ENCODE measurements at places on chromosomes 3 and 15.

DNA sequence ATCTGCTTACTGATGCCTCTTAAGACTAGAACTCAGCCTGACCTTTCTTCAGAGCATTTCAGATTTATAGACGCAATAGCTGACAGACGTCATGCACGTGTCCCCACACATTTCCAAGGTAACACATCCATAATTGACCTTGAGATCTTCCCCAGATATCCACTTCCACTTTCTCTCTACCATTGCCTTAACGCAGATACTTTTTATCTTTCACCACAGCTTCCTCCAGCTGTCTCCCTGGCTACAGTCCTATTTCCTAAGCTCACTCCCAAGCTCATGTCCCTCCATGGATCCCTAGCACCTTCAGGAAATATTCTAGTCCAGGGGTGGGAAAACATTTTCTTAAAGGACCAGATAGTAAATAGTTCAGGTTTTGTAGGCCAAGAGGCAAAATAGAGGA, 173.0 kb upstream of the MITF start:
- no peak for DNase-seq

GRCh38 chr15:59438625-59439290, 772 bp downstream of the FAM81A start:
- no peak for DNase-seq

DNA sequence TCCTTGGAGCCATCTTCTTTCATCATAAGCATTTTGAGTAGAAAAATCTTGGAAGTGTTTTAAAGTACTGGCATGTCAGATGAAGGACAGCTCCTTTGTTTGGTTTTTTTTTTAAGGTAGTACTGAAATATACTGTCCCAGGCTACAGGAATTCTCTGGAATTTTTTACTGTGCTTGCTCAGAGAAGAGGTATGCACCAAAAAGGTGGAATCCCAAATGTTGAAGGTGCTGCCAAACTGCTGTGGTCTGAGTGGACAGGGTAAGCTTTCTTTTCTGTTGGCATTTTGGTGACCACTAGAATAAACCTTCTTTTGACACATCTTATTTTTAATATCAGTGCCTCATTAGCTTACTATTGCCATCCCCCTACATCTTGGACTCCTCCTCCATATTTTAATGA, 7.2 kb downstream of the GNL3 start:
- no peak for DNase-seq

GRCh38 chr15:95679847-95680582, 650.5 kb upstream of the NR2F2 start:
- no peak for DNase-seq

- DNase-seq: no peak
These were observed 35.7 kb upstream of the TMOD3 start for GRCh38 chr15:51793521-51794305.

DNA sequence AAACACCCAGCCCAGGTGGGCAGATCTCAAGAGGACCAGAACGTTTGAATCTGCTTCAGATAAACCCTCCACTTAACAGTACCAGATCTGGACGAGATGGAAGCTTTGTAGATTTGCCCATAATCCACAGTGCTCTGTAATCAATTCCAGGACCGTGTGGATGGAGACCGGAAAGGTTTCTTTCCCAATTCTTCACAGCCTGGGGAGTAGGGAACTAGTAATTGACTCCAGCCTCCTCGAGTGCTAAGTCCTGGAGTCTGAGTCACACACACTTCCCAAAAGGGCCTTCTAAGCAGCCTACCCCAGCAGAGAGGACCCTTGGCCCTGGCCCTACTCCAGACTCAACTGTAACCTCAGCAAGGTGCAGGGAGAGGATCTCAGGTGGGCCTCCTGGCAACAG, 56.2 kb upstream of the TSEN2 start:
- no peak for DNase-seq

GRCh38 chr15:34664418-34664817, 81.0 kb upstream of the GOLGA8B start:
- DNase-seq: no peak

GRCh38 chr3:157409516-157409915, 27.1 kb upstream of the PTX3 start:
- DNase-seq: no peak

DNA sequence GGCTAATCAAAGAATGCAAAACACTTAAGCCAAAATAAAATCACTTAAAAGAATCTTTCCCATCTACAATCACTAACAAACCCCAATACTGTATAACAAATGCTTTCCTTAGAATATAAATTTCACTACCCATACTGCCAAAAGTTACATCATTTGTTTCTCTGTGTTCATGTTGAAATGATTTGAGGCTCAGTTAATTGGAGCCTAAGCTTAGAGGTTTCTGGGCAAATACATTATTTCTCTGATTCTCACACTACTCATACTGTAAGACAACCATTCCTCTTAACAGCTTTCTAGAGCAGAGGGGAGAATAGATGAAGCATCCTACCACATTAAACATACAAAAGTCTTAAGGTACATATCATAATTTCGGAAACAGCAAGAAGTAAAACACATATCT, 2.1 kb downstream of the RIOX2 start:
- DNase-seq: no peak

- peak; percentile 22 for DNase-seq
These were observed 152.4 kb downstream of the AGBL1 start for GRCh38 chr15:86231864-86232721.

- no peak for DNase-seq
These were observed 22.7 kb downstream of the DHX30 start for GRCh38 chr3:47825590-47825989.

GRCh38 chr3:75089841-75090240, 475.4 kb upstream of the CNTN3 start:
- no peak for DNase-seq

DNA sequence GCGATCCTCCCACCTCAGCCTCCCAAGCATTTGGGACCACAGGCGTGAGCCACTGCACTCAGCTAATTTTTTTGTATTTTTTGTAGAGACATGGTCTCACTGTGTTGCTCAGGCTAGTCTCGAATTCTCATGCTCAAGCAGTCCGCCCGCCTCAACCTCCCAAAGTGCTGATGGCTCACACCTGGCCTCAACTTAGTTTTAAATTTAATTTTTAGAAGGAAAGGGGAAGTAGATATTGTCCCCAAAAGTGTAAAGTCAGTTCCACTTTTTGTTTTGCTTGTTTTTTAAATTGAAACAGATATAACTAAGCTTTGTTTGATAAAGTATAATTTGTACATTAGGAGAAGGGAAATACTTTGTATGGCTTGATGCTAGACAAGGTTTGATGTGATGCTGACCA, 31.3 kb upstream of the NFKBIZ start:
- DNase-seq: no peak

DNA sequence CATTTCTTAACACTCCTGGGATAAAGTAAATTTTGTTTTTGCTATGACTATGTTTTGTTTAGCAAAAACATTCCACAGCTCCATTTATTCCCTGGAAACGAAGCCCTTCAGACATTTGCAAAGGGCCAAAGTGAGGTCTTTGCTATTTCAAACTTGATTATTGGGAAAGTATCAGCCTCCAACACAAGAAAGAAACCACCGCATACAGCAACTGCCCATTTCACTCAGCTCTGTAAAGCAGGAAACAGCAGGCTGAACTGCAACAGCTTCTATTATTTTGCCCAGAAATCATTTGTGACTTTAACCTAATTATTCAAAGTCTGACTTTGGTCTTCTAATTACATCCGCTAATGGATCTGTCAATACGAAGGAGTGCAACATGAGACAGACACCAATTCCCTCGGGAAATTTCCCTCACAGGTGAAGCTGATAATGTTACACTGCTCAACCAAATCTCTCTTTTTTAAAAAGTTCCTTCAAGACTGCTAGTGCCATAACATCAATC, 72.1 kb downstream of the RFTN1 start:
- no peak for DNase-seq

DNA sequence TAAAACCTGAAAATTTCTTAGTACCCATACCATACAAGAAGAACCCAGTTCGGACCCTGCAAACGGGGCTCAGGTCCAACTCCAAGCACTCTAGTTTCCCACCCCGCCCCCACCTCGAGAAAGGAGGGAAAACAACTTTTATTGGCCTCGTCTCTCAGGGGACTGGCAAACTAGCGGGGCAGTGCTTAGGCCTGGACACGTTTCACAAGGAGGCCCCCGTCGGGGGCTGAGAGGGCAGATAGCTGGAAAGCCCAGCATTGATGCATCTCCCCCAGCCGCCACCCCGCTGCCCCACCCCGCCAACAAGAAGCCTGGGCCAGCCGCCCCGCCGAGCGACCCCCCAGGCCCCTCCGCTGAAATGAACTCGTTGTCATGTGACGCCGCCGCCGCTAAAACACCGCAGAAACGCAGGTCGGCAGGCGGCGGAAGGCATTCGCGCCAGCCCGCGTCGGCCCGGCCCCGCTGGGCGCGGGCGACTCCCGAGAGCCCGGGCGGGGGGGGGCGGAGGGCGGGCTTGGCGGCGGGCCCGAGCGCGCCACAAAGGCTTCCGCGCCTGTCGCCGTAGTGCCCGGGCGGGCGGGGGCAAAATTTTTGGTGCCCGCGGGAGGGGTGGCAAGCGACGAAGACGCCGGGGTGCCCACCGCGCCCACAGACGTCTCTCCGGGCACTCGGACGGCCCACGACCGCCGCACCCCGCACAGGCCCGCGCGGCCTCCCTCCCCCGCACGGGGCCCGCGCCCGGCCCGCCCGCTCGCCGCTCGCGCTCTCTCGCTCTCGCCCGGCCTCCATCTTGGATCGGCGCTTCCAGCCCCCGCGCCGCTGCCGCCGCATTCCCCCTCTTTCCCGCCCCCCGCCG, 634 bp downstream of the STAG1 start:
- DNase-seq: peak; percentile 64

- DNase-seq: no peak
These were observed 55.1 kb upstream of the ACAD9 start for GRCh38 chr3:128824132-128824850.

DNA sequence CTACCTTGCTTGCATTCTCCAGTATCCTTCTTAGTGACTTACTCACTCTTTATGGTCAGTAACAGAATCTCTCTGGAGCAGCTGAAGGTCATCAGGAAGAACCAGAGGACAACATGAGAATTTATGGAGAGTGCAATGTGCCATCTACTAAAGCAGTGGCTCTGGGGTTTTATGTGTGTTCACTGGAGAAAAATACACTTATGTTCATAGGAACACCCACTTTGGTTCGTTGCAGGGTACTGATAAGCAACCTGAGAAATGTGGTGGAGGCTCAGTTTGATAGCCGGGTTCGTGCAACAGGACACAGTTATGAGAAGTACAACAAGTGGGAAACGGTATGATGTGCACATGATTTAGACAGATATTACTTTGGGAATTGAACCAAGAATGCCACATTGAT, 12.8 kb downstream of the CPB1 start:
- no peak for DNase-seq

DNA sequence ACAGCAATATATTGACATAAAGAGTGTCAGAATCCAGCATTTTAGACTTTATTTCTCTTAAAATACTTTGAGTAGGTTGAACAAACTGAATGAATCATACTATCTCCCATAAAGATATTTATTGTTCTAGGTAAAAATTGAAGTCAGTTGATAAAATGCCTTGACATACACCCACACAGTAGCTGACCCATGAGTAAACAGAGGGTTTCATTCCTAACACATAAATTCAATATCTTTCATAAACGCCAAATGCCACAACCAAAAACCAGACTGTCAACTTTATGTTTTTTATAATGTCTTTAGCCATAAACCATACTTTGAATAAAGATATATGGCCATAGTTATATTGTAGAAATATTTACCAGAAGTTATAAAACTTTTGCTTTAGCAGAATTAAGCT, 742.4 kb downstream of the NAALADL2 start:
- no peak for DNase-seq

All from stimulated activated CD4-positive, alpha-beta T cell treated with anti-CD3 and anti-CD28 coated beads, Interleukin-4, amount 100 ng/mL, for 1 hour (primary cell).